Uterus (tissue), 4 donors: ENCODE measurements at places on chromosomes 5 and 9. TPM values are rescaled to one million over a fixed set of nuclear protein-coding genes. Genes with fewer than 3 reads are reported as not detected.
A peak's percentile ranks its signal among the peaks of the same experiment; 100 is the strongest.

The SLC25A2 gene
- total RNA-seq, result 2.3 TPM

The ANKRD34B gene
- not detected for total RNA-seq

The SMIM32 gene
- total RNA-seq, result not detected

The EPB41L4B gene
- total RNA-seq, result 3.9 TPM

The SLC31A1 gene
- total RNA-seq, result 14.5 TPM

- DNase-seq, result peak; percentile 86
These were observed at the start of gene DDX31 for GRCh38 chr9:132669698-132670456. Gene DDX31, minus strand, starts transcription at chr9:132669983. Its CDS starts 49 bp downstream, at chr9:132669934.

GRCh38 chr5:172597755-172598155 lies 43.3 kb upstream of the NEURL1B start:
- DNase-seq, result peak; percentile 63

GRCh38 chr9:35664531-35665470 lies at the start of gene ARHGEF39:
Gene ARHGEF39, minus strand, starts transcription at chr9:35665195. Its CDS starts 26 bp downstream, at chr9:35665169.
- peak; percentile 81 for DNase-seq

GRCh38 chr9:113660196-113660595 lies 196.7 kb downstream of the RGS3 start:
- no peak for DNase-seq

GRCh38 chr5:78959767-78960166 lies 25.3 kb downstream of the ARSB start:
- DNase-seq, result no peak

DNA sequence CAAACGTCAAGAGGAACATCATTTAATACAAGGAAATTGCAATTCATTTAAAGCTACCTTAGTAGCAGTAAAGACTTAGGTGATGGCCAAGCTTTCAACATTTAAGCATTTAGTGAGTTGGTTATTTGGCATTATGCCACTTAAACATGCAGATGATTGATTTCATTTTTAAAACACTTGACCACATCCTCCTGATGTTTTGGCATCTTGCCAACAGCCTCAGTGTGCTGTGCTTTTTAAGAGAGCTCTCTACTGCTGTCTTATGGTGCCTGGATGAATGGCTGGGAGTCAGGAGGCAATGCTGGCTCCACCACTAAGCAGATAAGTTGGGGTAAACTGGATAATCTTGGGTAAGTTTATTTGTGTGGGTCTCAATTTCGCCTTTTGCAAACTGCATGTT lies 364.5 kb downstream of the MAN2A1 start:
- DNase-seq, result no peak

- DNase-seq, result no peak
These were observed 103.5 kb upstream of the NR3C1 start for GRCh38 chr5:143506836-143507552.

DNA sequence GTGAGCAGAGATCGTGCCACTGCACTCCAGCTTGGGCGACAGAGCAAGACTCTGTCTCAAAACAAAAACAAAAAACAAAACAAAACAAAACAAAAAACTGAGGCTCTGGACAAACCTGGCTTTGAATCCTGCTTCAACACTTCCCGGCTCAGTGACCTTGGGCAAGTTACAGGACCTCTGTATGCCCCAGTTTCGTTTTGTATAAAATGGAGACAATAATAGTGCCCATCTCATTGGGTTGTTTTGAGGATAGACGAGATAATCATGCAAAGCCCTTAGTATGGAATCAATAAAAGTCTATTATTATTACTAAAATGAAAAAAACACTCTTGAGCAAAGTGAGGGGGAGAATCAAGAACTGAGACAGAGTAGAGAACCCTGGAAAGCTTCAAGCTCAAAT lies 184.9 kb downstream of the ATP10B start:
- no peak for DNase-seq

DNA sequence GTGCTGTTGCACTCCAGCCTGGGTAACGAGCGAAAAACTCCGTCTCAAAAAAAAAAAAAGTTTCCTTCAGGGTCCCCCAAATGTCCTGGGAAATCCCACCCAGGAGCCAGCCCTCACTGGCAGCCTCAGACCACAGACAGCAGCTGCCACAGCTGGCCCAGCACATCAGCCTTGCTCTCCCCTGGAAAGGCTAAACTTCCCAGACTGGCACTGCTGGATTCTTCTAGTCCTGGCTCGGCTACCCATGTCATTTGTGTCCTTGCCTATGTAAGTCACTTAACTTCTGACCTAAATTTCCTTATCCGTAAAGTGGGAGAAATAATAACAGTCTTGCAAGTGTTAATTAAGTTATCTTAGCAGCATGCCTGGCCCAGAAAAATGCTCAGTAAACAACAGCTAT lies 8.6 kb upstream of the PRRC2B start:
- DNase-seq, result no peak

GRCh38 chr5:60207040-60207439 lies 313.5 kb upstream of the PDE4D start:
- DNase-seq, result no peak

- no peak for DNase-seq
These were observed 26.9 kb downstream of the ZNF484 start for GRCh38 chr9:92850898-92851297.

GRCh38 chr5:89281211-89281610 lies 398.2 kb upstream of the MEF2C start:
- DNase-seq, result no peak
